Occipital lobe (tissue), 3 donors: ENCODE measurements at places on chromosomes 1 and 21. TPM values are rescaled to one million over a fixed set of nuclear protein-coding genes. Genes with fewer than 3 reads are reported as not detected.

THBS3 gene
- 8.3 TPM for total RNA-seq

LENEP gene
- 2.7 TPM for total RNA-seq

CALML6 gene
- not detected for total RNA-seq

GRCh38 chr1:107952989-107953388 lies 12.0 kb downstream of the VAV3 start:
- no peak for DNase-seq

DNA sequence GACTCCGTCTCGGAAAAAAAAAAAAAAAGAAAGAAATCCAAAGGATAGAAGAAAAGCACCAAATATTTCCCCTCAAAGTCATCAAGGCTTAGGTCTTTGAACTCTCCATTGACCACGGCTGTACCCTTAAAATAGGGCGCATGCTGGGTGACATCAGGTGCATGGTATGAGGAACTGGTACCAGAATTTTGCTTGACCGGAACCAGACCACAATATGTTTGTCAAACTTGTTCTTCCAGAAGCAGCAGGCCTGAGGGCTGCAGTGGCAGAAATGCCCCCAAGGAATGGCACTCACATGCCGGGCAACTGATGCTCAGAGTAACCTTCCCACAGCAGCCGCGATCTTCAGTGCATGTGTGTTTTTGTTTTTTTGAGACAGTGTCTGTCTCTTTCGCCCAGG lies 21.0 kb downstream of the RCC1 start:
- no peak for DNase-seq

DNA sequence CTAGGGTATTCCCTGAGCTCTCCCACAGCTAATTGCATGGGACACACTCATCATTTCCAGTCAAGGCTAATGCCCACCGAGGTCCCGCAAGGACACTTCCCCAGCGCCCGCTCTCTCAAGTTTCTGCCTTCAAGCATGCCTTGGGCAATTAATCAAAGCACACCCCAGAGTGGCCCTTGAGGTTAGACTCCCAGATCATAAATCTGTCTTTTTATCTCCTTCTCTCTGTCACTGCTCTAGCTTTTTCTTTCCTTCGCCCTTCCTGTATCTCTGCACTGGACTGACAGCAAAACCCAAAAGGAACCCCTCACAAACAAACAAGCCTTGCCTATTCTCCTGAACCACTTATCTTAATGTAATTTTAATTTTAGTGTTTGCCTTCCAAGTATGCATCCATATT lies 7.9 kb upstream of the EXOSC10 start:
- no peak for DNase-seq

DNA sequence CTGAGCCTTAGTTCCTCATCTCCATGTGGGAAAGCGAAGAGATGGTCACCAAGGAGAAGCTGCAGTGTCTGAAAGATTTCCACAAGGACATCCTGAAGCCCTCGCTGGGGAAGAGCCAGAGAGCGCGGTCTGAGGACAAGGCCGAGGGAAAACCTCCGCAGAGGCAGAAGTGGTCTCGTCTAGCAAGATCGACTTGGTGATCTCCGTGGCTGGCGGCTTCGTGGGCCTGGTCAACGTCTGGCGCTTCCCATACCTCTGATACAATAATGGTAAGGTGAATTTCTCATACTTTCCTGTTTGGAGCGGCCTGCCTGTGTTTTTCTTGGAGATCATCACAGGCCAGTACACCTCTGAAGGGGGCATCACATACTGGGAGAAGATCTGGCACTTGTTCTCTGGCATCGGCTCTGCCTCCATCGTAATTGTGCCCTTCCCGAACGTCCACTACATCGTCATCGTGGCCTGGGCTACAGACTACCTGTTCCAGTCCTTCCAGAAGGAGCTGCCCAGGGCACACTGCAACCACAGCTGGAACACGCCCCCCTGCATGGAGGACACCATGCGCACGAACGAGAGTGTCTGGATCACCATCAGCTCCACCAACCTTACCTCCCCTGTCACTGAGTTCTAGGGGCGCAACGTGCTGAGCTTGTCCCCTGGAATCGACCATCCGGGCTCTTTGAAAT lies 841.1 kb upstream of the TMPRSS15 start:
- no peak for DNase-seq

DNA sequence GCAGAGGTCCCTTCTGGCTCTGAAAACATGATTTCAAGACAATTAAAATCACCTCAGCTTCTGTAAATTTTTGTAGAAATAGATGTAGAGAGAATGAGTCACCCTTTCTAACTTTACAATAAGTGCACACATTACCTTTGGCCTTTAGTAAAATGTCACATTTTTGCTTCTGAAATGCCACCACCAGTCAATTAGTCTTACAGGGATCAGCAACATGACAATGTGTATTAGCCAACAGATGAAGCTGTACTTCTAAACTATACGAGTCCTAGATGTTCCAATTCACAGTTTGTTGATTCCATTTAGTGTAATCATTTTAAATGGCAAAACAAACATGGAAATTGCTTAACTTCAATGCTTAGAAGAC lies 23.1 kb downstream of the C21orf91 start:
- no peak for DNase-seq
